H9 (cell line): ENCODE measurements at places on chromosomes 2 and 18. TPM values are rescaled to one million over a fixed set of nuclear protein-coding genes. Genes with fewer than 3 reads are reported as not detected.

The CROCC2 gene
- total RNA-seq = not detected in 2 replicates

The CCDC150 gene
- 22.1 and 26.2 TPM in 2 replicates for total RNA-seq

The STPG4 gene
- total RNA-seq = 0.13 and 0.42 TPM in 2 replicates

- H3K4me3 ChIP-seq = no peak overlapping the region
- H3K27me3 ChIP-seq = no peaks in the 10 kb centered on the region
- no peaks in the 10 kb centered on the region for H3K4me1 ChIP-seq
- no peak overlapping the region for H3K27ac ChIP-seq
These were observed 111.3 kb downstream of the NCKAP5 start for GRCh38 chr2:133456971-133457370.

DNA sequence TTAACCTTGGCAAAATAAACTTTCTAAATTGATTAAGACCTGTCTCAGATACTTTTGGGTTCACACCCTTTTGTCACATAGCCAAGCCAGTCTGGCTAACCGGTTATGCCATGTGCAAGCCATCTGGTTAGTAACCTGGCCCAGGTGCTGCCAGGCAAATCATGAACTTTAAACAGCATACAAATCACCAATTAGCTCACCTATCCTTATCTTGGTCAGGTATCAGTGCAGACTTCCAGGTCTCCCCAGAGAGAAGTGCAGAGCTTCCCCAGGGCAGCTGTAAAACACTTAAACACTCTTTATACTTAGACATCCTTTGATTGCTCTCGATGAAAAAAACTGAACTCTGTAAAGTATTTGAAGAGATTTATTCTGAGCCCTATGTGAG lies 14.9 kb upstream of the MC5R start:
- H3K4me3 ChIP-seq = no peak overlapping the region; the same call in 1 of the 2 replicates
- H3K36me3 ChIP-seq = peaks cover 4% of the 10 kb centered on the region
- H3K27me3 ChIP-seq = no peaks in the 10 kb centered on the region
- H3K4me1 ChIP-seq = peaks cover 29% of the 10 kb centered on the region
- H3K27ac ChIP-seq = peak overlapping the region; percentile 6
- DNase-seq = no peak

- H3K36me3 ChIP-seq = no peaks in the 10 kb centered on the region
- no peaks in the 10 kb centered on the region for H3K27me3 ChIP-seq
- DNase-seq = no peak
- no peak overlapping the region for H3K27ac ChIP-seq
- H3K4me1 ChIP-seq = peaks cover 6% of the 10 kb centered on the region; the same call in 1 of the 2 replicates
These were observed 25.2 kb upstream of the LCLAT1 start for GRCh38 chr2:30421604-30422443.

DNA sequence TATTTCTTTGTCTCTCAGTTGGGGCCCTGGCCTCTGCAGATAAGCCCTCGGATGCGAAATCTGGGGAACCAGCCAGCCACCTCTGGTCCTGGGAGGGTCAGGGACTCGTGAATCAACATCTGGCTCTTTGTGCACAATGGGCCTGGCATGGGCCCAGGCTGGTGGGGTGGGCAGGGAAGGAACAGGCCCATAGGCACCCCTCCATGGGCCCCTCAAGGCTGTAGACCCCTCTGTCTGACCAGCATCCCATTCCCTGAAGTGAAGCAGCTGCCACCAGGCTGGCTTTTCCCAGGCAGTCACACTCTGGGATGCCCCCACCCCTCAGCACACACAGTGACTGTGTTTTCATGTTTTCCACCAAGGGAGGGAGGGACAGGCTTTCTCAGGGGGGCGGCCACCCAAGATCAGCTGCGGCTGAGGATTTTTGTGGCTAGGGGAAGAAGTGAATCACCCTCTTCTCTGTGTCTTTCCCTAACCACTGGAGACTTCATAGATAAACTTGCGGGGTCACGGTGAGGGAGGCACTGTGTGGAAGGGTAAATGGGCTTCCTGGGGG lies 166.0 kb downstream of the AGAP1 start:
- peaks cover 28% of the 10 kb centered on the region; the same call in 1 of the 2 replicates for H3K4me1 ChIP-seq
- no peak for DNase-seq
- no peak overlapping the region for H3K27ac ChIP-seq
- H3K27me3 ChIP-seq = no peaks in the 10 kb centered on the region
- H3K36me3 ChIP-seq = peaks cover 17% of the 10 kb centered on the region

DNA sequence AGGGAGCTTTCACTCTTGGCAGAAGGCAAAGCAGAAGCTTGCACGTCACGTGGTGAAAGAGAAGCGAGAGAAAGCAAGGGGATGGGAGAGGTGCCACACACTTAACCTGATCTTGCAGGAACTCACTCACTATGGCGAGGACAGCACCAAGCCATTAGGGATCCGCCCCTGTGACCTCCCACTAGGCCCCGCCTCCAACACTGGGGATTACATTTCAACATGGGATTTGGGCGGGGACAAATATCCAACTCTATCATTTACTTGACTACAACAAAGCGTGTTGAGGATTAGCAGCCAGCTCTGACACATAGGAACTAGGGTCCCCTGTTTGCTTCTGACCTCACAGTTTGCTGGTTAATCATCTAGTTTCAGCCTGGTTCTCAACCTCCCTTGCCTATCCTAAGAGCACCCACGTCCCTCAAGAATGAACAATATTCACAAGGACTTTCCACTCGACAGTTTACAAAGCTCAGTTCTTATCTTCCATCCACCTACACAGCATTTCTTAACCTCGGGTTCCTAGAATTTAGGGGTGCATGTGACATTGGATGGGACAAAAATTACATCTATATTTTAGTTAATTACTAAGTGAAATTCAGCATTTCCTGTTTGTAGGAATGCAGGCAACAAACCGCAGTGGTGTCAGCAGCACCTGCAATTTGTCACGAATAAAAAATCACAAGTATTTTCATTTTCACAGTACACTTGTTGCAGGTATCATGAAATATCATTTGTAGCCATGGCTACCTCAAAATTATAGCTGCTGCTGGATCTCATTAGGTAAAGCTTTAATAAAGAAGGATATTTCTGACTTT lies 36.0 kb downstream of the LBH start:
- no peak overlapping the region for H3K27ac ChIP-seq
- no peaks in the 10 kb centered on the region for H3K36me3 ChIP-seq
- H3K4me3 ChIP-seq = no peak overlapping the region; the same call in 2 of the 3 replicates
- no peaks in the 10 kb centered on the region for H3K27me3 ChIP-seq
- H3K4me1 ChIP-seq = no peaks in the 10 kb centered on the region

GRCh38 chr2:74037379-74037860 lies 52.7 kb downstream of the TET3 start:
- no peak for DNase-seq
- no peaks in the 10 kb centered on the region for H3K27me3 ChIP-seq
- no peak overlapping the region for H3K27ac ChIP-seq
- no peaks in the 10 kb centered on the region; the same call in 1 of the 3 replicates for H3K36me3 ChIP-seq
- peaks cover under 1% of the 10 kb centered on the region; the same call in 1 of the 2 replicates for H3K4me1 ChIP-seq

GRCh38 chr2:16162491-16163040 lies 222.2 kb downstream of the MYCN start:
- no peaks in the 10 kb centered on the region for H3K36me3 ChIP-seq
- H3K27me3 ChIP-seq = no peaks in the 10 kb centered on the region
- H3K4me1 ChIP-seq = peaks cover 7% of the 10 kb centered on the region
- H3K27ac ChIP-seq = no peak overlapping the region
- DNase-seq = no peak

DNA sequence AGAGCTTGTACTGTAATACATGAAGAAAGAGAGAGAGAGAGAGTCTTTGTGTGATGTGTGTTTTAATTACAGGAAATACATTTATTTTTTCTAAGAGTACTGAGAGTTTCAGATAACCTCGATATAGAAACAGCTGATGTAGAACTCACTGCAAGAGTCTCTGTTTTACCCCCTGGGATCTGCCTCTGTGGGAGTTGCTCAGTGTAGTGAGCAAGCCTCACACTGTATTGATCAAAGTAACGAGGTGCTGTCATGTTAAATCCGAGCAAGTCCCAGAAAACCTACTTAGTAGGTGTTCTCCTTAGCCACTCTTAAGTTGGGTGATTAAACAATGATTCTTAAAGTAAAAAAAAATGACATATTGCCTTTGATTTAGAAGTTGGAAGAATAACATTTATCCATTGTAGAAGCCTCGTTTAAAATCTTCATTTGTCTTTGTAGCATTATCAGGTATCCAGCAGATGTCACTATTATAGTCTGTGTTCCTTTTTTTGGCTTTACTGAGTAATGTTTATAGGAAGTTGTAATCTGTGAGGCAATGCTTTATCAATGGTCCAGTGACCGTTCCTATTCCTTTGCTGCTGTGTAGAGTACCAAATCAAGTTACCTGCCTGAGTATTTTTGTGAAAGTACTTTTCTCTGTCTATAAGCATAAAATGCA lies 219.0 kb downstream of the MYO3B start:
- H3K36me3 ChIP-seq = no peaks in the 10 kb centered on the region
- DNase-seq = no peak
- H3K4me3 ChIP-seq = no peak overlapping the region

GRCh38 chr2:208354964-208355381 lies 51.6 kb upstream of the PTH2R start:
- H3K4me3 ChIP-seq = no peak overlapping the region
- H3K36me3 ChIP-seq = peaks cover 75% of the 10 kb centered on the region
- no peak overlapping the region for H3K27ac ChIP-seq
- no peaks in the 10 kb centered on the region for H3K27me3 ChIP-seq
